ENCODE measurements at places on chromosomes 1 and 21.

DNA sequence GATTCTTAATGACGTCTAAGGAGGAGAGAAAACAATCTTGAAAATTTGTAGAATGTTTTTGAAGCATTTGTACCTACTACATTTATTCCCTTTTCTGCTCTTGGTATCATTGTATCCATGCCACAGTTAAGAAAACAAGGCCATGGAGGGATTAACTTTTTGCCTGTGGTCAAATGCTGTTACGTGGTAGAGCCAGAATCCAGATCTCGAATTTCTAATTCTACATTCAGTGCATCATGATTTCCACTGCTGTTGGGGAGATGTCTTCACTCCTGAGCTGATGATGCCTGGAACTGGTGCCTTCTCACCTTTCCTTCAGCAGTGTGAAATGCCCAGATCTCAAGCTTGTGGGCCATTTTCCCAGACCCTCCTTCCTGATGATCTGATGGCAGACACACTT, 175.6 kb downstream of the HHAT start:
- DNase-seq, result no peak

GRCh38 chr1:223844787-223845036, 1.0 kb downstream of the TP53BP2 start:
- no peak for DNase-seq

- no peak for DNase-seq
Observed at GRCh38 chr1:84797603-84798002, 95.4 kb downstream of the LPAR3 start.

GRCh38 chr1:207798847-207799246, 47.0 kb downstream of the CD46 start:
- peak; percentile 56 for DNase-seq

GRCh38 chr1:84037758-84038611, 39.1 kb upstream of the TTLL7 start:
- no peak for DNase-seq

DNA sequence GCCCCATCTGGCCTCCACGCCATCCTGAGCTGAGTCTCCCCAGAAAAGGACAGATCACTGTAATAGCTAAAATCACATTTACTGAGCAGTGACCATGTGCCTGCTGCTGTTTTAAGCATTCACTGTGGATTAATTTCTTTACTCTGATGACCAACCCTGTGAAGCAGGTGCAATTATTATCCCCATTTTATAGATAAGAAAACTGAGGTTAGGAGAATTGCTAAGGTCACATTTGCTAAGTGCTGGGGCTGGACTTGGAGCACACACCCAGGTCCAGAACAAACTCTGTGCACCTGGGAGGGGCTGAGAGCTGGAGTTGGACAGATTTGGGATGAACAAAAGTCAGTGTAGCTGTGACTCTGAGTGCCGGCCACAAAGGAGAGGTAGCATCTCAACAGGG, 58.0 kb downstream of the SDC3 start:
- no peak for DNase-seq

GRCh38 chr21:38863291-38863690, 57.6 kb downstream of the ETS2 start:
- DNase-seq, result no peak

GRCh38 chr1:997713-997992, 2.2 kb downstream of the HES4 start:
- DNase-seq, result no peak

DNA sequence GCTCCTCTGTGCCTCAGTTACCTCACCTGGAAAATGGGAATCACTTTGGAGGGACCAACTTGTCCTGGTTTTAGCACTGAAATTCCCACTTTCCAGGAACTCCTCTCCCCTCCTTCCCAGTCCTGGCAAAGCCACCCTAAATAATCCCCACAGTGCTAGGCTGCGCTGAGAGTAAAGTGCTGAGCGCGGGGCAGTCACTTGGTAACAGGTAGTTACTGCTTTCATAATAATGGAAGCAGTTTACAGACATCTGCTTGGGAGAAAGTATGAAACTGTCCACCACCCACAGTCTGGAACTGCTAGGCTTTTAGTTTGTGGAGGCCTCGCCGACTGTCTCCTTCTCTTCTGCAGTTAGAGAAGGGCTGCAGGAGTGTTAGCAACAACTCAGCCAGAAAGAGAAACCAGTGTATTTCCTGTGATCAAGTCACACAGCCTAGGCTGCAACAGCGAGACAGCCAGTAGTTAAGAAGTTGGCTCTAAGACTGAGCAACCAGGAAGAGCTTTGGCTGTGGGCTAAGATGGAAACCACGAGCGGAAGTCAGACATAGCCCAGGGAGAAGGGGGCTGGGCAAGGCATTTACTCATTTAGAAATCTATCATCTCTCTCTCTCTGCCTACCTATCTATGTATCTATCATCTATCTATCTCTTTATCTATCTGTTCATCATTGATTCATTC, 30.8 kb upstream of the ABCG1 start:
- peak; percentile 97 for DNase-seq

- no peak for DNase-seq
Observed at GRCh38 chr1:215201283-215201682, 118.7 kb downstream of the KCNK2 start.

Measured in Jurkat, Clone E6-1 (cell line).